Esophagus squamous epithelium (tissue), 5 donors: ENCODE measurements at places on chromosomes 2 and 18. TPM values are rescaled to one million over a fixed set of nuclear protein-coding genes. Genes with fewer than 3 reads are reported as not detected.

DNA sequence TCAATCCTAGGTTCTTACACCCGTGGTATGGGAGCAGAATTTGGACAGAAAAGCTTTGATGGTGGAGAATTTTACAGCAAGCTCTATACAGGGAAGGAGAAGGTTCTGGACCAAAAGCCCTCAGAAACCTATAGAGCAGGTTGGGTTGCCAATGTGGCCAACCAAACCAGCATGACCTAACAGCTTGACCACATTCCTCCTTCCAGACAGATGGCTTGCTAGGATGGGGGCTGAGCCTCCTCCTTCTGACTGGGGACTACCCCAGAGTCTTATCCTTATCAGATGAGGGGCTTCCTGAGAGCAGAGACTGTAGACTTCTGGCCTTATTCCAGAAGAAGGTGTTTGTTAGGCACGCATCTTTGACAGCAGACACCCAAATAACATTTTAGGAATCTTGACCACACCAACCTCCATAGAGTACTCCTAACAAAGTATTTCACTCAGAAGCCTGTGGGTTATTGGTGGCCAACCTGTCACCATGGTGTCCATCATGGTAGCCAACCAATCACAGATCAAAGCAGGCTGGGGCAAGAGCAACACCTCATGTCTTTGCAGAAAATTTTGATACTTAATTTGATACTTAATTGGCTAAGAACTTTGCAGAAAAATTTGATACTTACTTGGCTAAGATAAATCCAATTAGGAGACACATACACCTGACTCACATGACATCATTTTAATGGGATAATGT lies 34.8 kb upstream of the EPAS1 start:
- H3K36me3 ChIP-seq: no peaks in the 10 kb centered on the region
- H3K4me1 ChIP-seq: no peaks in the 10 kb centered on the region
- H3K27me3 ChIP-seq: no peaks in the 10 kb centered on the region
- no peak for DNase-seq
- no peak overlapping the region for H3K27ac ChIP-seq
- H3K4me3 ChIP-seq: no peak overlapping the region

GRCh38 chr2:218375212-218375611 lies 6.9 kb upstream of the SLC11A1 start:
- no peak overlapping the region for H3K4me3 ChIP-seq
- DNase-seq: no peak
- H3K36me3 ChIP-seq: no peaks in the 10 kb centered on the region
- H3K27me3 ChIP-seq: no peaks in the 10 kb centered on the region
- H3K27ac ChIP-seq: no peak overlapping the region

GRCh38 chr2:178910005-178910404 lies 102.8 kb upstream of the TTN start:
- H3K4me1 ChIP-seq: no peaks in the 10 kb centered on the region
- H3K27me3 ChIP-seq: no peaks in the 10 kb centered on the region

Gene MYO1B
- total RNA-seq: 47.6 TPM

Gene CSRNP3
- total RNA-seq: 1.5 TPM
